ENCODE measurements at places on chromosomes 2 and 18.

- peak overlapping the region; percentile 85 for H3K27ac ChIP-seq
- H3K36me3 ChIP-seq = no peaks in the 10 kb centered on the region
- H3K27me3 ChIP-seq = no peaks in the 10 kb centered on the region
- peaks cover 19% of the 10 kb centered on the region for H3K4me1 ChIP-seq
Measured at GRCh38 chr2:64819774-64820688, 166.3 kb upstream of the SERTAD2 start.

DNA sequence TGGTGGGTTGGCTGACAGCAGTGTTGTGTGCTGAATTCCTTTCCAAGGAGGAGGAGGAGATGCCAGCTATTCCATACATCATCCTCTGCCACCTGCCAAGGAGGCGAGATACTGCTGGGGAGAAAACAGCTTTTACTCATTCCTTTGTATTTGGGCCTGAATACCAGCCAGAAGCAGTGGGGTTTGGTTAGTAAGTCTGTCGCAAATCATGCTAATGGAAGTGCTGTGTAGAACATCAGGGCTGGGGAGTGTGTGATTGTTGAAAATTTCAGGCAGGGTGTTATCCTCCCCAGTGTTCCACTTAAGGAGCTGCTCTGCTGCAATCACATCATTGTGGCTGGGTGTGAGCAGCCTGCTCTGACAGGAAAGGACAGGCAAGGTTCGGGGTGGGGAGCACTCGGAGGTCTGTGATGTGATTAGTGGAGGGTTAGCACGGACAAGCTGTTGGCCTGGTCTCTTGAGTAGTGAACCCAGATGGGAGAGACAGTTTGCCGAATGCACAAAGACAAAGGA is 128.2 kb upstream of the DLX2 start:
- no peak overlapping the region for H3K27ac ChIP-seq
- H3K4me1 ChIP-seq = peaks cover 16% of the 10 kb centered on the region
- DNase-seq = no peak
- no peaks in the 10 kb centered on the region for H3K36me3 ChIP-seq
- no peak overlapping the region for H3K4me3 ChIP-seq

- H3K36me3 ChIP-seq = no peaks in the 10 kb centered on the region
- no peak for DNase-seq
- H3K27ac ChIP-seq = no peak overlapping the region
- H3K4me1 ChIP-seq = peaks cover 3% of the 10 kb centered on the region
Measured at GRCh38 chr2:237886685-237887481, 27.5 kb downstream of the RAMP1 start.

GRCh38 chr2:47429795-47430194 is 26.8 kb downstream of the MSH2 start:
- no peak for DNase-seq
- H3K4me1 ChIP-seq = no peaks in the 10 kb centered on the region
- H3K4me3 ChIP-seq = no peak overlapping the region
- peaks cover 34% of the 10 kb centered on the region for H3K36me3 ChIP-seq
- H3K27ac ChIP-seq = no peak overlapping the region

GRCh38 chr2:207759890-207760289 is 9.8 kb downstream of the FZD5 start:
- H3K4me3 ChIP-seq = no peak overlapping the region
- H3K27ac ChIP-seq = no peak overlapping the region
- H3K27me3 ChIP-seq = peaks cover 12% of the 10 kb centered on the region
- no peak for DNase-seq

DNA sequence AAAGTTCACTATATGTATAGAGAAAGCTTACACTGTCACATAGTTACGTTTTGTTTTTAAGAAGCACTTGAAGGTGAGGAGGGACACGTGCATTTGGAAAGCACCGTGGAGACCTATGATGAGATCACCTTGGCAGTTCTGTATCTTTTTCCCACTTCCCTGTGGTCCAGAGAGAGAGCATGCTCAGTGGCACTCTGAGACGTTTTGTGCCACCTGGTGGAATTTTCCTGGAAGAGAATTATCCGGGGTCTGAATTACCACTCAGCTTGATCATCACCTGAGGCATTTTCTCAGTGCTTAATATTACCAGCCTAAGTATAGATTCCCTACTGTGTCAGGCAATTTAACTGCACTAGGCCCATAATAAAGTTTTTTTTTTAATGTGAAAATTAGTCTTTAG is 469.4 kb upstream of the SMIM21 start:
- no peak for DNase-seq
- no peaks in the 10 kb centered on the region for H3K27me3 ChIP-seq
- H3K4me1 ChIP-seq = no peaks in the 10 kb centered on the region

GRCh38 chr2:231288590-231288989 is 90.2 kb downstream of the ARMC9 start:
- no peaks in the 10 kb centered on the region for H3K27me3 ChIP-seq
- no peak overlapping the region for H3K4me3 ChIP-seq
- no peaks in the 10 kb centered on the region for H3K4me1 ChIP-seq
- H3K36me3 ChIP-seq = no peaks in the 10 kb centered on the region

GRCh38 chr18:5444847-5445246 is 99.0 kb downstream of the EPB41L3 start:
- no peaks in the 10 kb centered on the region for H3K36me3 ChIP-seq
- no peak overlapping the region for H3K4me3 ChIP-seq
- peaks cover 5% of the 10 kb centered on the region for H3K27me3 ChIP-seq
- no peak for DNase-seq
- no peak overlapping the region for H3K27ac ChIP-seq
- H3K4me1 ChIP-seq = peaks cover 9% of the 10 kb centered on the region

- no peak overlapping the region for H3K4me3 ChIP-seq
- no peaks in the 10 kb centered on the region for H3K36me3 ChIP-seq
- H3K4me1 ChIP-seq = peaks cover 3% of the 10 kb centered on the region
- no peak overlapping the region for H3K27ac ChIP-seq
- H3K27me3 ChIP-seq = peaks cover 16% of the 10 kb centered on the region
- no peak for DNase-seq
Measured at GRCh38 chr18:9736286-9736835, 28.3 kb downstream of the RAB31 start.

GRCh38 chr2:677959-678550 is 849 bp upstream of the TMEM18 start:
- H3K36me3 ChIP-seq = peaks cover 13% of the 10 kb centered on the region
- DNase-seq = no peak
- no peaks in the 10 kb centered on the region for H3K27me3 ChIP-seq
- H3K4me3 ChIP-seq = peak overlapping the region; percentile 94
- H3K4me1 ChIP-seq = peaks cover 41% of the 10 kb centered on the region

DNA sequence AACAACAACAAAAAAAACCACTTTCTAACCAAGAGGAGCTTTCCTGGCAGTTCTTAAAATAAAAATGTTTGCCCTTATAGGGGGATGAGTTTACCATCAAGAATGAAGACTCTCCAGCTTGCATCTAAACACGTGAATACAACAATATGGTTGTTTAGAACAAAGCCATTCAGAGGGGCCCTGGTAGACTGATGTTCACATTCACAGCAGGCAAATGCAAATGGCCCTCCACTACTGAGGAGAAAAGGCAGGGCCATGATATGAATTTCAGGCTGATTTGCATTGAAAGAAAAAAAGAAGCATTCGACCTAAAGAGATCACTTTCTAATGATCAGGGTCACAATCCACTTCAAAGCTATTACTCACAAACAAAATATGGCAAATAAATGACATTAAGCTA is 65.3 kb upstream of the OTOS start:
- H3K4me3 ChIP-seq = no peak overlapping the region
- H3K27me3 ChIP-seq = peaks cover 27% of the 10 kb centered on the region
- H3K36me3 ChIP-seq = no peaks in the 10 kb centered on the region

DNA sequence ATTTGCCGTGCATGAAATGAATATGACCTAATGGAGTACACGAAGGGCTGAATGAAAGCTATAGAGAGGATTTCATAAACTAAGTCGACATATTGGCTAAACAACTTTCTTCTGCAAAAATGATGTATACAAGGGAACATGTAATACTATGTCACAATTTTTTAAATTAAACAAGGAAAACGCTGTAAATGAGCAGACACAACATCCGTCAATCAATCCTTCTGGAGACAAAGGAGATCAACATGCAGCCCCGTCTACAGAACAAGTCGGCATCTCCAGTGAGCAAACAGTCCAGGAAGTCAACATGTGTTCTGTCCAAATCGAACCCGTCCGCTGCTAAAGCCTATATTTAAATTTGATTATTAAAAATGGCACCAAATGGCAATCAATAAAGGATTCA is 180.8 kb downstream of the TCF4 start:
- H3K36me3 ChIP-seq = no peaks in the 10 kb centered on the region
- no peaks in the 10 kb centered on the region for H3K4me1 ChIP-seq
- H3K4me3 ChIP-seq = no peak overlapping the region

GRCh38 chr2:176072951-176073904 is 10.5 kb downstream of the EVX2 start:
- no peak overlapping the region for H3K4me3 ChIP-seq
- H3K27me3 ChIP-seq = peaks cover 81% of the 10 kb centered on the region
- no peak for DNase-seq
- H3K27ac ChIP-seq = no peak overlapping the region
- H3K4me1 ChIP-seq = peaks cover 13% of the 10 kb centered on the region

- DNase-seq = no peak
- no peaks in the 10 kb centered on the region for H3K4me1 ChIP-seq
- no peak overlapping the region for H3K27ac ChIP-seq
Measured at GRCh38 chr2:216327447-216327935, 44.8 kb downstream of the MARCHF4 start.

- H3K36me3 ChIP-seq = peaks cover 8% of the 10 kb centered on the region
- no peak for DNase-seq
- no peak overlapping the region for H3K27ac ChIP-seq
- H3K4me3 ChIP-seq = no peak overlapping the region
- no peaks in the 10 kb centered on the region for H3K4me1 ChIP-seq
Measured at GRCh38 chr2:148298196-148298595, 277.3 kb downstream of the MBD5 start.

DNA sequence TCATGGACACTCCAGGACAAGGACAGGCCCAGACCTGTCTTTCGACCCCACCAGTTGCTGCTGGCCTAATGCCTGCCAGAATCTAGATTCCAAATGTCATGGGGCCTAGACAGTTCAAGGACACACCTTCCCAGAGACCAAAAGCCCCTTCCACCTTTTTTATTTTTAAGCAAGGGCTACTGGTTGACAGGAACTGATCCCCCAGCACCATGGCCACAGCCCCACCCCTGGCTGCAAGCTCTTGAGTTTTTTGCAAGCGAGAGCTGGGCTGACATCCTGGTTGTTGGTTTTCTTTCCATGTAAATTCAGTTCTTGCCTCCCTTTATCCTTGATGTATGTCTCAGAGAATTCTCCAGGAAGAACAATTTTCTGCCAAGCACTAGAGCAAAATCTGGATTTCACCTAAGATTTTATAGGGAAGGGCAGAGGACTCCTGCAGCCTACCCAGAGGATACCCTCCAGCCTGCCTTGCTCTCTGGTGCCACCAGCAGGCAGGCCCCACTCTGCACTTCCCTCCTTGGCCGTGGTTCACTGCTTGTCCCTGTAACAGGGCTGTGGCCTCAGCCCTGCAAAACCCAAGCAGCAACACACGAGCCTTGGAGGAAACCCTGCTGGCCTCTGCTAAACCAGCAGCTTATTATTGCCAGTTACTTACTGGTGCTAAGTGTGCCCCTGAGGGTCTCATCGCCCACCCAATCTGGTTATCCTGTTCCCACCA is 97.7 kb downstream of the TWIST2 start:
- H3K27ac ChIP-seq = no peak overlapping the region
- peaks cover 9% of the 10 kb centered on the region for H3K4me1 ChIP-seq
- peak; percentile 23 for DNase-seq
- no peaks in the 10 kb centered on the region for H3K27me3 ChIP-seq
- no peaks in the 10 kb centered on the region for H3K36me3 ChIP-seq

DNA sequence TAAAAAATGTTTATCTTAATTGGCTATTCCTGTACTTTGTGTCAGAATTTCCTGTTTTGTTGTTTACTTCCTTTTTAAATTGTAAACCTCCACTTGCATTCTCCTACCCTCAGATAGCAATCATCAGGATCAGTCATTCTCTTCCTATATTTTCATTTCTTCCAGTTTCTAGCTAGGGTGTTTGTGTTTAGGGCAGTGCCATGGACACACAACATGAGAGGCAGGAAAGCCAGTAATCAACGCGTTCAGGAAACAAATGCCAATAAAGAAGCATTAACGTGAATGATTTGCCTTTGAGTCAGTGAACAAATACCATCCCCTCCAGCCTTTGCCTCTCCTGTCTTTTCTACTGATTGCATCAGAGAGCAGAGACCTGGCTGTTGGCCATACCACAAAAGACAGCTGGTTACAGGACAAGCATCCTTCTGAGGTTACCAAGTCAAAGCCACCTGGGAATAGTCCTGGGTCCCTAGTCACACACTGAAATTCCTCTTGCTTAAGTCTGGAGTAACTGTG is 56.7 kb upstream of the FHL2 start:
- no peak for DNase-seq
- no peak overlapping the region for H3K4me3 ChIP-seq
- no peaks in the 10 kb centered on the region for H3K27me3 ChIP-seq

- no peak overlapping the region for H3K27ac ChIP-seq
- no peak for DNase-seq
- no peak overlapping the region for H3K4me3 ChIP-seq
Measured at GRCh38 chr2:203451689-203452088, 83.4 kb downstream of the RAPH1 start.

- H3K4me1 ChIP-seq = no peaks in the 10 kb centered on the region
- no peaks in the 10 kb centered on the region for H3K36me3 ChIP-seq
- no peak overlapping the region for H3K4me3 ChIP-seq
- DNase-seq = no peak
Measured at GRCh38 chr18:31275722-31276463, 42.1 kb upstream of the DSG1 start.

DNA sequence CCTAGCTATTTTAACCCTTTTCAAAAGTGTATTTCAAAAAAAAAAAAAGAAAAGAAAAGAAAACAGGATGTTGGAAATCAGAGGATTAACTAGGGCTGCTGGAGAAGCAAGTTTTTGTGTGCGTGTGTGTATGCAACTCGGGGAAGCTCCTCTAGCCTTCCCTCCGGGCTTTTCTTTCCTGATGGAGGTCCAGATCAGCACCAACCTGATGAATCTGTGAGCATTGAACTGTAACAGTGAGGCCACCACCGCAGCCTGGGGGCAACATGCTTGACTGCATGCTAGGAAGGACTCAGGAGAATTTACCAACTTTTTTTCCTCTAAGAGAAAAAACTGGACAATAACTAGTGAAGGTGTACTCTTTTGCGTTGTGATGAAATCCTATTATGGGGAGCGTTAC is 2.3 kb downstream of the OBSL1 start:
- DNase-seq = no peak
- H3K4me3 ChIP-seq = no peak overlapping the region
- H3K36me3 ChIP-seq = no peaks in the 10 kb centered on the region
- no peak overlapping the region for H3K27ac ChIP-seq
- peaks cover 42% of the 10 kb centered on the region for H3K27me3 ChIP-seq
- H3K4me1 ChIP-seq = no peaks in the 10 kb centered on the region

- H3K4me1 ChIP-seq = no peaks in the 10 kb centered on the region
- DNase-seq = no peak
- H3K4me3 ChIP-seq = no peak overlapping the region
- H3K27ac ChIP-seq = no peak overlapping the region
- no peaks in the 10 kb centered on the region for H3K36me3 ChIP-seq
Measured at GRCh38 chr18:76167410-76167809, 327.6 kb downstream of the ZNF516 start.

Data from activated naive CD4-positive, alpha-beta T cell treated with anti-CD3 and anti-CD28 coated beads for 36 hours (primary cell).